ENCODE measurements at places on chromosomes 4 and X.

DNA sequence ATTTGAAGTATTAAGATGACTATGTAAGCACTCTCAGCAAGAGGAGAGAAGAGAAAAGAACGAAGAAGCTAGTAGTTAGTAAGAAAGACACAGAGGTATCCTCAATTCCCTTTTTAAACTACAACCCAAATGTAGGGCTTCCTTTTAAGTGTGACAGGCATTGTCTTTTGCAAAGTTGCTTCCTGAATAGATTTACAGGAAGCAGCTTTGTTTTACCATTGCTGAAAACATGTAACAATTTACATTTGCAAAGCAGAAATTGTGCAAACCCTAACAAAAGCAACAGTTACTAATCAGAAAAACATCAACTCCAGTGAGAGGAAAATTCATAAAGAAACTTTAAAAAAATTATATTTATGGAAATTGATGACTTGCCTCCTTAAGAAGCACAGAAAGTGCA, 96.4 kb downstream of the FAM13A start:
- DNase-seq = no peak

GRCh38 chrX:149471397-149471796, 33.7 kb downstream of the IDS start:
- DNase-seq = no peak

DNA sequence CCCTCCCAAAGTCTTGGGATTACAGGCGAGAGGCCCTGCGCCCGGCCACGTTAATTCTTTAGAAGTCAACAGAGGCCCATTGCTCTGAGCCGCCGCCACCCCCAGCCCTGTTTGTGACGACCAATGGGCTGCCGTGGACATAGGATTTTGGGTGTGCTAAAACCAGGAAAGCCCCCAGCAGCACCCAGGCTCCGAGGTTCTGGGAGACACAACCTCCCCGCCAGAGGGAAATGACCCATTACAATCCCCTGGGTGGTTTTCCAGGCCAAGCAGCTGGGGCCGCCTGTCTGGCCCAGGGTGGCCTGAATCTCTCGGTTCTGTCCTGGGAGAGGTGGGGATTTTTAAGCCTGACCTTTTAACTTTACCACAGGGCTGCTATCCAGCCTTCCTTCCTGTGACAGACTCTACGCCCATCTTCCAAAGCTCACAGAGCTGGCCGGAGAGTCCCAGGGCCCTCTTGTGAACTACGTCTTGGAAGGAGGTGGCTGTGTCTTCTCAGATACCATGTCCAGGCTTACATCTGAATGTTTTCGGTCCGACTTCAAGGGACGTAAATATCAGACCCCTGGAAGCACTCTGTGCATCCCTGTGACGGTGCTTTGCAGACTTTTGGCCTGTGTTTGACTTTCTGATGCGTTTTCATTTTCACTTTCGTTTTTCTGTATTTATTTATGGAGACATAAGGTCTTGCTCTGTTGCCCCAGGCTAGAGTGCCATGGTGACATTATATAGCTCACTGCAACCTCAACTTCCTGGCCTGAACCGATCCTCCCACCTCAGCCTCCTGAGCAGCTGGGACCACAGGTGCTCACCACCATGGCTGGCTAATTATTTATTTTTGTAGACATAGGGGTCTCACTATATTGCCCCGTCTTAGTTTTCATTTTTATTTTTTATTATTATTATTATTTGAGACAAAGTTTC, 36.0 kb downstream of the P2RY8 start:
- peak; percentile 55 for DNase-seq

DNA sequence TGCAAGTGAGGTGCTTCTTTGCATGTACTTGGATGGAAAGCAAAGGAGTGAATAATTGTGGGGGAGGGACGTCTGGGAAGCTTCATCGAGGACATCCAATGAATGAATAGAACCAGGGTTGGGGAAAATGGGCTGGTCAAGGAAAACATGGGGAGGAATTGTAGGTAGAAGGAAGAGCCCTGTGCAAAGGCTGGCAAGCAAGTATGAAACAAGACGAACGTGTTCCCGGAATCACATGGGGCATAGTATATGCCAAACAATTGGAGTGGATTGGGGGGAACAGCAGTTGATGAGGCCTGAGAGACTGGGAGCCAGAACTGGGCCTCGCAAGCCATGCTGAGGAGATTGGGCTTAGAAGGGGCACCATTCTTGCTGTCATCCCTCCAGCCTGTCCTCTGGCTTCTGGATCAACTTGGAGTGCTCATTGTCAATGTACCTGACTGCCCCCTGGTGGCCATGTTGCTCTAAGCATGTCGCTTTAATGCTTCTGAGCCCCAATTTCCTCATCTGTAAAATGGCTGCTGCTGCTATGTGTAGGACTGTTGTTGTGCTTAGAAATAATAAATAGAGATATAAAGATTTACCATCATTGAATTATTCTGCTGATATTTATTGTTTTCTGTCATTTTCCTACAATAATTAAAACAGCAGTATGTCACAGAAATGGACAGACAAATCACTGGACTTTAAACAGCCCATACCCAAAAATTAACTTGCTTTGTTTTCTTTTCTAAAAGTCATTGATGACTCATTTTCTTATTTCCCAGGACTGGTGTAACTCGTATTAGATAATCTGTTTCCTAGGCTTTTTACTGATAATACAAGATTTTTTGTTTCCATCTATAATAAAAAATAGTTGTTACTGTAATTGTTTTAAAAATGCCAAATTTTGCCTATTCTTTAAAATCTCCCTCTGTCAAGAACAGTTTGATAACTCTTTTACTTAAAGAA, 66.4 kb downstream of the JADE3 start:
- DNase-seq = peak; percentile 49

- DNase-seq = no peak
Measured at GRCh38 chrX:154727418-154727817, 23.5 kb downstream of the GAB3 start.

DNA sequence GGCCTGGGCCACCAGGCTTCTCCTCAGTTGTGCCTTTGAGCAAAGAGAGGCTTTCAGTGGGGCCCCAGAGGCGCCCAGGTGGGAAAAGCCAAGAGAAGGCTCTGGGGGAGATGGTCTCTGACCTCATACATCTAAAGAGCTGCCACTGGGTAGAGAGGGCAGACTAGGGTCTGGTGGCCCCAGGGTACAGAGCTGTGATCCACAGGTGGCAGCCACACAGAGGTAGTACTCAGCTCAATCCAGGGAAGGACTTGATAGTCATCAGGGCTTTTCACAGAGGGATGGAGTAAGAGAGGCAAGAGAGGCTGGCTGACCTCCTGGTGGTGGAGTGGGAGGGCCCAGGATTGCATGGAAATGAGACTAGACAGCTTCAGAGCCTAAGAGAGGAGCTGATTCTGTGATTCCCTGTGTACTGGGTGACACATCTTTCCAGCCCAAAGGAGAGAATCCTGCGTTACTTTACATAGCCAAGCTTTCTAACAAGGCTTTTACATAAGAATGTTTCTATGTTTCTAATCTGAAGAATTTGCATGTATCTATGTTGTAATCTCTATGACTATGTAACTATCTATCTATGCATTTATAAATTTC, 53.2 kb upstream of the PJA1 start:
- DNase-seq = no peak

- no peak for DNase-seq
Measured at GRCh38 chr4:119490335-119490734, 138.3 kb downstream of the PDE5A start.

DNA sequence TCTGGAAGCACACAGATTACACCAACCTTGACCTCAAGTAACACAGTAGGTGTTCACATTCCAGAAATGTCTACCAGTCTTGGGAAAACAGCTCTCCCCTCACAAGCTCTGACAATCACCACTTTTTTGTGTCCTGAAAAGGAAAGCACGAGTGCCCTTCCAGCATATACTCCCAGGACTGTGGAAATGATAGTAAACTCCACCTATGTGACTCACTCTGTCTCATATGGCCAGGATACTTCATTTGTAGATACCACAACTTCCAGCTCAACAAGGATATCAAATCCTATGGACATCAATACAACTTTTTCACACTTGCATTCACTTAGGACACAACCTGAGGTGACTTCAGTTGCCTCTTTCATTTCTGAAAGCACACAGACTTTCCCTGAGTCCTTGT, 46.9 kb downstream of the ADGRG4 start:
- DNase-seq = no peak

- no peak for DNase-seq
Measured at GRCh38 chrX:107878106-107878505, 52.4 kb downstream of the MID2 start.

GRCh38 chr4:95439071-95439470, 109.7 kb downstream of the UNC5C start:
- DNase-seq = no peak

GRCh38 chrX:71095981-71096759, 519 bp downstream of the FOXO4 start:
- DNase-seq = peak; percentile 66

DNA sequence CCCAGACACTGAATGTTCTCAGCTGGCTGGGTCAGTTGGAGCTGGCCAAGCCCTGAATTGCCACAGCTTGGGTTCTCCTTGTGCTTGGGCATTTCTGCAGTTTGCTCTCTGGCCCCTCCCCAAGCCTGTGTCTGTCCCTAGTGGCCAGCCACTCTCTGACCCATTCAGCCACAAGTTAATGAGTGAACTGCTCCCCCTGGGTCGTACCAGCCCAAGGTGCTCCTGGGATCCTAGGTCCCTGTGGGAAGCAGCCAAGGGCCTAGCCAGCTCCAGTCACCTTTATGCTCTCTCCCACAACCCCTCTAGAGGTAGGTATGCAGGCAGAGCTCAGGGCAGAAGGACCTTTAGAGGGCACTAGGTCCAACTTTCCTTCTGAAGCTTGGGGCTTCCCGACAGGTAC, 51.5 kb downstream of the STARD8 start:
- DNase-seq = no peak

DNA sequence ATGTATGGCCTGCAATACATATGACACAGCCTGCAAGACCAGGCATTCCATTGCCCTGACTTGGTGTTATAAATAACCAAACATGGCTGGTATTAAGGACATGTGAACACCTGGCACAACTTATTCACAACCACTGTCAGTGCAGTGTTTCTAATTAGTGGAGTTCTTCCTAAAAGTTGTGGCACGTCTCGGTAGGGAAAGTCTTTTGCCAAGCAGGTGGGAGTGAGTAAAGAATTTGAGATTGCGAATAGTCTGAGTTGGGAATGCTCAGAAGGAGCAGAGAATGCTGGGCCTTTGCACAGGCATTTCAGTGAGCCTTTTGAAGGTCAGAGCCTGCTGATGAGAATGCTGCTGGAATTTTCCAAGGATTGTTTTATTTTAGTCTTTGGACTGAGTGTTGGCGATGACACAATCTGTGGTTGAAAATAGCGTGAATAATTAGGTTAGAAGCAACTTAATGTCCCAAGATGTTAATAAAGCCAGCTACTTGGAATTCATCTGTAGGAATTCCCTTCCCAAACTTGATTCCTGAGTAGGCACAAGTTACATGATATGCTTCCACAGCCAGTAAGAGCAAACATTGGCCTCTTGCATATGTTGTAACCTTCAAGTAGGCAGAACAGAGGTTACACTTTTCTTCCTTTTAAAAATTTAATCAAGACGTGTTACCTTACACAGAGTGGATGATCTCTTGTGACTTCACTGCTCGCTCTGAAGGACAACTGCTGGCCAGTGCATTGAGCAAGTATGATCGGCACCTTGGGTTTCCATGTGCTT, 83.6 kb upstream of the PGRMC2 start:
- no peak for DNase-seq

Measured in CD4-positive, alpha-beta T cell treated with Interleukin-4 for 4 hours (primary cell).